ENCODE measurements at places on chromosomes 5 and 9.

GRCh38 chr5:58905944-58906343, 323.1 kb downstream of the RAB3C start:
- DNase-seq, result no peak

DNA sequence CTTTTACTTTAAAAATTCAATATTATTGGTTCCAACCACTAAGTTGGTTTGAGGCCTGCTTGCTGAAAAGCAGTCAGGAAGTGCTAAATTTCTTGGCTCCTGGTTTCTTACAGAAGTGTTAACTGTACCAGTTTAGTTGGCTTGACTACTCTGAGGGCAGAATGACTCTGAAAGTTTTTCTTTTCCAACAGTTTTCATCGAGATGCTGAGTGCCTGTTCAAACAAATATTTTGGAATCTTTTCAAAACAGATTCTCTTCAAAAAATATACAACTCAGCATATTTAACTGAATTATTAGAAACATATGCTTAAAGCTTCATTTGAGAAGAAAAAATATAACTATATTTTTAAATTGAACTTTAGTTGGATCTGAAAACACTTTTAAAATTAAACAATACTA, 37.0 kb downstream of the SLC38A9 start:
- DNase-seq, result no peak

- no peak for DNase-seq
Measured at GRCh38 chr5:68265822-68266395, 50.4 kb downstream of the PIK3R1 start.

- DNase-seq, result no peak
Measured at GRCh38 chr5:150105928-150106615, 19.7 kb upstream of the CSF1R start.

DNA sequence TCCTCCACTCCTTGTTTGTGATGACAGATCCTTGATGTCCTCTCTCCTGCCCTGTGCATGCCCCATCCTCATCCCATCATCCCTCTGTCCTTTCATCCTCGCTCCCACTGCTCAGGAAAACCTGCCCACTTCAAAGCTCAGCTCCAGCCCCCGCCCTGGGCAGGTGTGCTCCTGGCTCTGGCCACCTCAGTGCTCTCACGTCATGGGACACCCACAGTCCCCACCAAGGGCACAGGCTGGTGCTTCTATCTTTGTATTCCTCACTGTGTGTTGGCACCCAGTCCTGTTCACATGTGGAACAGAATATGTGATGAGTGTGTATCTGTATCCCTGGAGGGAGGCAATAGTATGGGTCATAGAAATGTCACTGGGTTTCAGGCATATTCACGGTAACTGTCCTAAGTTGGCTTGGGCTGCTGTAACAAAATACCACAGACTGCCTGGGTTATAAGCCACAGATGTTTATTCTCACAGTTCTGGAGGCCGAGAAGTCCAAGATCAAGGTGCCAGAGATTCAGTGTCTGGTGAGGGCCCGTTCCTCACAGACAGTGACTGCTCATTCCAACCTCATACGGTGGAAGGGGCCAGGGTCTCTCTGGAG, 13.5 kb downstream of the GFPT2 start:
- no peak for DNase-seq

DNA sequence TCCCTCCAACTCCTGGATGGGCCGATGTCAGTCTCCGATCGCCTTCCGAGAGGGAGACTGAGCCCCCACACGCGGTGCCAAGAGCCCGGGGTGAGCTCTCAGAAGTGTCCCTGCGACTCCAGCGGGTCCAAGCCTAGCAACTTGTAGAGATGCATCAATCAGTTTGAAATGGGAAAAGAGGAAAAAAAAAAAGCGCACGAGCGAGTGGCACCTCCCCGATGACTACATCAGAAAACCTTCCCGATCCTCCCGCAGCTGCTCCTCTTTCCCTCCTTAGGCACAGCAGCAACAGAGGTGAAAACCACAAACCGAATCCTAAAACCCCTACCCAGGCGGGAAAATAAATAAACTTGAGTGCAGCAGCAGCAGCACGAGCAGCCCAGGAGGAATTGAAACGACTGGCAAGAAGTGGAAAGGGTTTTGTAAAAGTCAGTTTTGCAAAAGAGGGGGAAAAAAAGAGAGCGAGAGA, 1.0 kb upstream of the EFNA5 start:
- peak; percentile 78 for DNase-seq

GRCh38 chr5:14063691-14064090, 79.5 kb upstream of the TRIO start:
- peak; percentile 54 for DNase-seq

- DNase-seq, result no peak
Measured at GRCh38 chr5:32960340-32961058, 249.4 kb downstream of the NPR3 start.

GRCh38 chr5:4676934-4677333, 463.2 kb upstream of the ADAMTS16 start:
- no peak for DNase-seq

DNA sequence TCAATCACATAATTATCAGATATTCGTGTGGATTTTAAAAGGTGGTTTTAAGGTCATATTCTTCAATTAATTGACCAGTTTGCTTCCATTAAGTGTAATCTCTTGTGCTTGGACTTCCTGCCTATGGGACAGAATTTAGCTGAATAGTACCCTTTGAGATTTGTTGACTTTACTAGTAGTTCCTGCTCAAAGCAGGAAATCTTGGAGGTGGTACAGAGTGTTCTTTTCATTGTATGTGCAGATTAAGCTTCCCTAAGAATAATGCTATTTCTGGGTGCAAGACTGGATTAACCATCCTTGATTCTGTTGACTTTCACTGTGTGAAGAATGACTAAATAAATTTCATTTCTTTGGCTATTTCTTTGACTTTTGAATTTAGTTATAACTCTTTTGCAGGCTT, 45.4 kb upstream of the ELL2 start:
- DNase-seq, result no peak

- DNase-seq, result no peak
Measured at GRCh38 chr5:122220511-122220910, 91.2 kb downstream of the ZNF474 start.

DNA sequence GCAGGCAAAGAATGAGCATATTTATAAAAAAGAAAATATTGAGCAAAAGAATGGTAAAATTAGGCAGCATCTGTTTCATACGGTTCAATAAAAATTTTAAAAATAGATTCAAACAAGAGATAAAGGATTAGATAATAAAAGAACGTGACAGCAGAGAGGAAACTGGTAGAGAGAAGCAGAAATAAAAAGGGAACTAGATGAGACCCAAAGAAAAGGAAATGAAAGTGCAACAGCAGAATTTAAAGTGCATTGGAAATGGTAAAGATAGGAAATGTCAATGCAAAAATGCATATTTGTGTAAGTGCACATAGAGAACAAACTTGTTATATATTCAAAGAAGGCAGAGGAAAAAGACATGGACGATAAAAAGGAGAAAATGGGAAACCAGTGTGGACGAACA, 70.2 kb downstream of the SUSD1 start:
- DNase-seq, result no peak

- DNase-seq, result no peak
Measured at GRCh38 chr5:175698401-175699115, 40.7 kb downstream of the HRH2 start.

GRCh38 chr5:170249355-170249754, 16.6 kb downstream of the C5orf58 start:
- DNase-seq, result no peak

GRCh38 chr5:143262393-143263174, 140.9 kb downstream of the NR3C1 start:
- peak; percentile 84 for DNase-seq

- no peak for DNase-seq
Measured at GRCh38 chr9:94144394-94144793, 60.1 kb downstream of the PTPDC1 start.

DNA sequence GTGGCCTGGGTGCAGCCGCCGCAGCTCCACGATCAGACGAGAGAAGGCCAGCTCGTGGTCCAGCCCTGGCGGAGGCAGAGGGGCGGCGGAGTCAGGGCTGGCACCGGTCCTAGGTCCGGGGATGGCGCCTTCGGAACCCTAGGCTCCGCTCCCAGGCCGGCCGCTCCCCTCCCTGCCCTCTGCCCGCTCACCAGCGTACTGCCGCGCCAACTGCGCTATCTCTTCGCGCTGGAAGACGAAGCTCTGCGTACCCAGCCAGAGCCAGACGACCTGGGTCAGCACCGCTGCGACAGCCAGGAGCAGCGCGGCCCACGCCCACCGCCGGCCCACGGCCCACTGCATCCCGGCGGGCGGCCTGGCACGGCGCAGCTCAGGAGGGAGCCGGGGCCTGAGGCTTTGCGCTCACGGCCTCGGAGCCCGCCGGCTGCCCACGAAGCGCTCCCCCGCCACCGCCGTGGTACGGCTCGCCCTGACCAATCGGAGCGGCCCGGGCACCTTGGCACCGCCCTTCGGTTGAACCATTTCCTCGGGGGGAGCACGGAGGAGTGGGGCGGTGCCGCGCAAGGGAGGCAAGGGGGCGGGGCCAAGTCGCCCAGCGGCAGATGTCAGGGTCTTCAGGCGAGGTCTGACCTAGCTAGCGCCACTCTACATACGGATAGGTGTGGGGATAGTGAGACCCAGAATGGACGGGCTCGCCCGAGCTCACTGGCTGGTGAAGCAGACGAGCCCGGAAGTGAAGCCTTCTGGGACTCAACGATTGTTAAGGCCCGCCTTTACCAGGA, at the start of gene SIGMAR1:
SIGMAR1 (minus strand) TSS at position 432 of the 782 bp plus-strand sequence; CDS start at position 342, 90 bp downstream.
- DNase-seq, result peak; percentile 86

GRCh38 chr9:124265551-124265950, 7.8 kb downstream of the NEK6 start:
- DNase-seq, result no peak

DNA sequence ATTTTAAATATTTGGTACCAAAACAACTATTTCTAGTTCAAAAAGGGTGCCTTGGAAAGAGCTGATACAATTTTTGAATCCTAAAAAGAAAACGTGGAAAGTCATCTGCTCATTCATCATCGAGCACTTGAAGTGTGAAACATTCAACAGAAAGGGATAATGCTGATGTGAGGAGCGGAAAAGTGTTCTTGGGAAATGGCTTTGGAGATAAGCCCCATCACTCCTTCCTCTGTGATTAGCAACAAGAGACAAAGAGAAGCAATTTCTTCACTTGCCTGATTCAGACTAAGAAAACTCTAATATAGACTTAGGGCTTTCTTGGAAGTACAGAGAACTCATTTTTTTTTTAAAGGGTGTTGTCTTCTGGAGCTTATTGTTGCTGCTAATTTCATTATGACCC, 74.9 kb downstream of the C9orf152 start:
- DNase-seq, result no peak

DNA sequence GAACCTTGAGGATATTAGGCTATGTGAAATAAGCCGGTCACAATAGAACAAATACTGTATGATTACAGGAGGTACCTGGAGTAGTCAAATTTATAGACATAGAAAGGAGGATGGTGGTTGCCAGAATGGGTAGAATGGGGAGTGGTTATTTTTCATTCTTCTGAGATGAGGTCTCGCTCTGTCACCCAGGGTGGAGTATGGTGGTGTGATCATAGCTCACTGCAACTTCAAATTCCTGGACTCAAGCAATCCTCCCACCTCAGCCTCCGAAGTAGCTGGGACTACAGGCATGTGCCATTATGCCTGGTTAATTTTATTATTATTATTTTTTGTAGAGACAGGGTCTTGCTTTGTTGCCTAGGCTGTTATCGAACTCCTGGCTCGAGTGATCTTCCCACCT, 27.1 kb downstream of the SH3PXD2B start:
- no peak for DNase-seq

- peak; percentile 76 for DNase-seq
Measured at GRCh38 chr5:17217493-17218352, at the start of gene BASP1. TSS of gene BASP1 (plus strand) at chr5:17217631. CDS start at chr5:17275217, 57,586 bp downstream.

DNA sequence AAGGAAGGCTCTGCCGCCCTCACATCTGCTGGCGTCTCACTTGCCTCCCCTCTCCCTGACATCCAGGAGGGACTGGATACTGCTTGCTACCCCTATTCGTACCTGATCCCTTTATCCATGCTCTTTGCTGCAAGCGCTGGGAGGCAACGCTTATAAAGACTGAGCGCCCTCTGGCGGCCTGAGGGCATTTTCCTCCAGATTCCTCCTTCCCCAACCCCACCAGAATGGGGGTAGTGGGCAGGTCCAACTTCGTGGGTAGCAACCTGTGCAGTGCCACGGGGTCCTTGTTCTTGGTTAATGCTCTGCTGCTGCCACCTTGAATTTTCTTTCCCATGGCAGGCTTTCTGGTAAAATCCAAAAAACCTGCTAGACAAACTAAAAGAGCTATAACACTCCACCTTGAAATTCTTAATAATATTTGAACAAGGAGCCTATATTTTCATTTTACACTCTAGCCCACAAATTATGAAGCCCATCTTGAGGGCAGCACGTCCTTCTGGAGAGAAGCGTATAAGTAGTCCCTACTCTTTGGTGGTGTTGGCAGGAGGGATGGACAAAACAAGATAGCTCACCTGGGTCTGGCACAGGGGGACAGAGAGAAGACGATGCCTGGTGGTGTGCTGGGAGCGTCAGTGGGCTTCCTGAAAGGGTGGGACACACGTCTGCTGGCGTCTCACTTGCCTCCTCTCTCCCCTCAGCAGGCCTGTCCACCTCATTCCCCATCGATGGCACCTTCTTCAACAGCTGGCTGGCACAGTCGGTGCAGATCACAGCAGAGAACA, 52.5 kb downstream of the JADE2 start:
- DNase-seq, result peak; percentile 78

DNA sequence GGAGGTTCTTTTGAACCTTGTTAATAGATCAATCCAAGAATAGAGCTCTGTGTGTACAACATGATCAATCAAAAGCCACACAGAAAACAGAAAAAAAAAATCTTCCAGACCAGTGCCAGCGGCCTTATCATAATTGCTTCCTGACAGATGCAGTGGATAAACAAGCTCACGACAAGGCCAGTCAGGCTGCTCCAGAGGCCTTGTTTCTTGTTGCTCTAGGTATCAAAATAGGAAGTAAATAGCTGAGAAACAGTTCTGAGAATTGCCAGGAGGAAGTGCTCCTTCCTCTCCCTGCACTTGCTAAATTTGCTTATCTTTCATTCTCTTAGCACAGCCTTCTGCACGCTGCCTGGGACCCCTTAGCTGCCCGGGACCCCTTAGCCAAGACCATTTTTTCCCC, 199.0 kb upstream of the TARS1 start:
- no peak for DNase-seq

DNA sequence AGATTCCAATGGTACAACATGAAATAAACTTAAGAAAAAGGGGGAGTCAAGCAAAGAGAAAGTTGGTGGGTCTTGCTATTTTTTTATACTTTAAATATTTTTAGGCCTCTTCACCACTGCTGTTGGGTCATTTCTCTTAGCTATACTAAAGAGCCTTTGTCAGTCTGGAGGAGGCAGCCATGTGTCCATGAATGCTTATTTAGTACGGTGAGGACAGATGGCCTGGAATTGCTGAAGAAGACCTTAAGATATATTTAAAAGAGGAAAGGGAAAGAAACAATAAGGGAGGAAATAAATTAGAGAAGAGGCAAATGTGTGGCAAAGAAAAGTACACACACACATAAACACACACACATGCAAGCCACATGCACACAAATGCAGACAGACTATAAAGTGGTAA, 560.5 kb upstream of the MEF2C start:
- no peak for DNase-seq
